ENCODE measurements at places on chromosomes 13 and 19. TPM values are rescaled to one million over a fixed set of nuclear protein-coding genes. Genes with fewer than 3 reads are reported as not detected.

DNA sequence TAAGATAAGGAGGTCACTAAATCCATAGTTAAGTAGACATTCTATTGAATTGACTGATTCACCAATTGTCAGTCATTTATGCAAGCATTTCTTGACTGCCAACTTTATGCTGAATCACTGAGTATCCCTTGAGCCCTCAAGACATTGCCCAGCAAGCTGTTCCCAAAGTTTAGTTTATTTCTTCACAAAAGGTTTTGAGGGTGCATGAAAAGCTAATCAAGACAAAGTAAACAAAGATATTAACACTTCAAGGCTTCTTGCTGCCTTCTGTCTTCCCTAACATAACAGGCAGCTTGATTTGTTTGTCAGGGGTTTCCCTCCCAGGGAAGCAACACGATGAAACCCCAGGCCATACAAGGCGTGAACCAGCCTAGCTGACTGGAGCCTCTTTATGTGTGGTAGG, 374.4 kb downstream of the SPRY2 start:
- no peaks in the 10 kb centered on the region for H3K4me1 ChIP-seq
- H3K27me3 ChIP-seq, result no peaks in the 10 kb centered on the region
- no peak overlapping the region for H3K4me3 ChIP-seq

The SIGLEC5 gene
- total RNA-seq, result not detected

GRCh38 chr13:75186379-75186778, 295.6 kb downstream of the TBC1D4 start:
- H3K36me3 ChIP-seq, result no peaks in the 10 kb centered on the region
- no peak overlapping the region for H3K4me3 ChIP-seq
- DNase-seq, result no peak
- no peaks in the 10 kb centered on the region for H3K27me3 ChIP-seq

- peaks cover 13% of the 10 kb centered on the region for H3K4me1 ChIP-seq
- H3K36me3 ChIP-seq, result no peaks in the 10 kb centered on the region
- no peak overlapping the region for H3K4me3 ChIP-seq
- H3K27ac ChIP-seq, result no peak overlapping the region
- no peaks in the 10 kb centered on the region for H3K27me3 ChIP-seq
Observed at GRCh38 chr19:35094656-35095055, 21.0 kb upstream of the FXYD3 start.

GRCh38 chr19:55635856-55636440, 4.9 kb upstream of the ZNF580 start:
- H3K27me3 ChIP-seq, result no peaks in the 10 kb centered on the region
- peaks cover 17% of the 10 kb centered on the region for H3K36me3 ChIP-seq
- H3K27ac ChIP-seq, result peak overlapping the region; percentile 99
- H3K4me1 ChIP-seq, result peaks cover 40% of the 10 kb centered on the region
- peak overlapping the region; percentile 100 for H3K4me3 ChIP-seq

DNA sequence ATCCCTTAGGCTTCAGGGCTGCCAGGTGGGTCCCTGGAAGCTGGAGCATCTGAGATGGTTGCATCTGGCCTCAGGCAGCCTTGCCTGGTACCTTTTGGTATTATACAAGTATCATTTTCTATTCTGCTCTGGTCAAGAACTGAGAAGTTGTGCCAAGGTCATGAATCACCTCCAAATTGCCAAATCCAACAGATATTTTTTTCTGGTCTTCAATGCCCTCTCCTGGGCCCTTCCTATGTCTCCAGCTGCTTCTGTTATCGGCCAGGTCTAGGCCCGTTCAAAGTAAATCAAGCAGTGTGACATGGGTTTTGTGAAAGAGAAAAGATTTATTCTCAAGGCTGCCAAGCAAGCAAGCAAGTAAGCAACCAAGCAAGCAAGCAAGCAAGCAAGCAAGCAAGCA, 271.1 kb upstream of the MAB21L1 start:
- peaks cover 6% of the 10 kb centered on the region for H3K4me1 ChIP-seq
- DNase-seq, result no peak
- no peak overlapping the region for H3K4me3 ChIP-seq
- no peak overlapping the region for H3K27ac ChIP-seq

DNA sequence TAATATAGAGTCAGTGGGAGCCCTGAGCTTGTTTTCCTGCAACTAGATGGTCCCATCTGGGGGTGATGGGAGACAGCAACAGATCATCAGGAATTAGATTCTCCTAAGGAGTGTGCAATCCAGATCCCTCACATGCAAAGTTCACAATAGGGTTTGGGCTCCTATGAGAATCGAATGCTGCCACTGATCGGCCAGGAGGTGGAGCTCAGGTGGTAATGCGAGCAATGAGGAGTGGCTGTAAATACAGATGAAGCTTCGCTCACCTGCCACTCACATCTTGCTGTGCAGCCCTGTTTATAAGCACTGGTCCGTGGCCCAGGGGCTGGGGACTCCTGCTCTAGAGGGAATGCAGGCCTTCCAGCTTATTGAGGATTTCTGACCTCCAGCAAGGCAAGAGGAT, 5.7 kb downstream of the ZNF558 start:
- H3K27ac ChIP-seq, result no peak overlapping the region
- H3K4me3 ChIP-seq, result no peak overlapping the region
- H3K36me3 ChIP-seq, result peaks cover 54% of the 10 kb centered on the region
- no peaks in the 10 kb centered on the region for H3K27me3 ChIP-seq
- DNase-seq, result no peak

DNA sequence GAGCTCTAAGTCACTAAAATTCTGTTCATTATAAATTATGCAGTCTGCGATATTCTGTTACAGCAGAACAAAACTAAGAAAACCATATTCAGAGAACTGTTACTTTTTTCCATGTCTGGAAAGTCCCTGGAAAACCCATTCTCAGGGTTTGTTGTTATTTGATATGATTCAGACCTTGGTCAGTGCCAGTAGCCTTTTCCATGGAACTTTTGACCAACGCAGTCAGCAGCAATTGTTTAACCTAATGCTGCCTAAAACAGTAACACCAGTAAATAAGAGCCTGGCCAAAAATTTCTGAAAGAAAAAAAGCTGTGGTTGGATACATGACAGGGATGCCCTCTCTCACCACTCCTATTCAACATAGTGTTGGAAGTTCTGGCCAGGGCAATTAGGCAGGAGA, 402.7 kb downstream of the TBC1D4 start:
- H3K27ac ChIP-seq, result no peak overlapping the region
- H3K4me1 ChIP-seq, result no peaks in the 10 kb centered on the region
- DNase-seq, result no peak
- H3K36me3 ChIP-seq, result no peaks in the 10 kb centered on the region
- H3K4me3 ChIP-seq, result no peak overlapping the region
- no peaks in the 10 kb centered on the region for H3K27me3 ChIP-seq

GRCh38 chr19:32532233-32532632, 48.8 kb upstream of the PDCD5 start:
- no peak overlapping the region for H3K4me3 ChIP-seq
- H3K4me1 ChIP-seq, result no peaks in the 10 kb centered on the region
- no peak overlapping the region for H3K27ac ChIP-seq
- no peaks in the 10 kb centered on the region for H3K36me3 ChIP-seq
- H3K27me3 ChIP-seq, result peaks cover 14% of the 10 kb centered on the region
- no peak for DNase-seq

DNA sequence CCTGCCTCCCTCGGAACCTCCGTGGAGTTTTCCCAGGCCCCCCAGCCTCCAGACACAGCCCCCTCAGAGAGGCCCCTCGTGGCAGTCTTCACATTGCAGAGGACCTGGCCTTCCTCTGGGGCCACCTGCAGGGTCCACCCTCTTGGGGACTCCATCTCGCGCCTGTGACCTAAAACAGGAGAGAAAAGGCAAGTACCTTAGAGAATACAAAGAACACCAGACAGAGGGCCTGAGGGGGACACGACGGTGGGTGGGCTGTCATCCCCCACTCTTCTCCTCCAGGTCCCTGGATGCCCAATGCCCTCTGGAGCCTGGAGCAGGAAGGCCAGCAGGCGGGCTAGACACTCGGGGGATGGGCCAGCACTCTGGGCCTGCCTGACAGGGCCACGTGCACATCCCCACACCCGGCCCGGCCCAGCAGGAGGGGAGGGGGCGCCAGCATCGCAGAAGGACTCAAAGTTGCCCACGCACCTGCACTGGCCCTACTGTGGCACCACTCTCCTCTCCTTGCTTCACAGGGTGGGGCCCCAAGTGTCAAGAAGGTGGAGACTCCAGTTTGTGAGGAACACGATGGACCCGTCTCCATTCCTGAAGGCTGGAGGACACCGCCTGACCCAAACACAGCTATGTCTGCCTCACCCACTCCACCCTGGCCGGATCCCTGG, 4.3 kb upstream of the A1BG start:
- no peaks in the 10 kb centered on the region for H3K27me3 ChIP-seq
- no peaks in the 10 kb centered on the region for H3K36me3 ChIP-seq
- no peak for DNase-seq
- H3K27ac ChIP-seq, result no peak overlapping the region
- peaks cover 7% of the 10 kb centered on the region for H3K4me1 ChIP-seq

The FAM216B gene
- not detected for total RNA-seq

- no peak for DNase-seq
- no peaks in the 10 kb centered on the region for H3K27me3 ChIP-seq
- H3K4me3 ChIP-seq, result no peak overlapping the region
- H3K36me3 ChIP-seq, result no peaks in the 10 kb centered on the region
- no peaks in the 10 kb centered on the region for H3K4me1 ChIP-seq
Observed at GRCh38 chr13:91278888-91279287, 68.6 kb upstream of the MIR17HG start.

GRCh38 chr13:104798486-104798885, 1732.3 kb upstream of the SLC10A2 start:
- no peak for DNase-seq
- H3K27me3 ChIP-seq, result no peaks in the 10 kb centered on the region
- no peaks in the 10 kb centered on the region for H3K4me1 ChIP-seq
- H3K36me3 ChIP-seq, result peaks cover 3% of the 10 kb centered on the region
- H3K4me3 ChIP-seq, result no peak overlapping the region
- no peak overlapping the region for H3K27ac ChIP-seq

GRCh38 chr13:103145442-103145841, 79.2 kb upstream of the SLC10A2 start:
- no peak overlapping the region for H3K27ac ChIP-seq
- no peak for DNase-seq
- H3K4me3 ChIP-seq, result no peak overlapping the region
- H3K27me3 ChIP-seq, result no peaks in the 10 kb centered on the region

GRCh38 chr13:37076818-37077217, 17.3 kb upstream of the SUPT20H start:
- no peak overlapping the region for H3K27ac ChIP-seq
- no peaks in the 10 kb centered on the region for H3K36me3 ChIP-seq
- no peaks in the 10 kb centered on the region for H3K4me1 ChIP-seq
- no peak for DNase-seq

- no peak for DNase-seq
- no peaks in the 10 kb centered on the region for H3K36me3 ChIP-seq
- no peak overlapping the region for H3K4me3 ChIP-seq
- no peak overlapping the region for H3K27ac ChIP-seq
- no peaks in the 10 kb centered on the region for H3K4me1 ChIP-seq
Observed at GRCh38 chr19:35080613-35081170, 34.9 kb upstream of the FXYD3 start.

- H3K4me1 ChIP-seq, result peaks cover 47% of the 10 kb centered on the region
- H3K36me3 ChIP-seq, result no peaks in the 10 kb centered on the region
- DNase-seq, result no peak
- peak overlapping the region; percentile 57 for H3K4me3 ChIP-seq
- H3K27me3 ChIP-seq, result peaks cover 13% of the 10 kb centered on the region
- H3K27ac ChIP-seq, result peak overlapping the region; percentile 74
Observed at GRCh38 chr19:43779147-43779819, 1.5 kb downstream of the KCNN4 start.

- peaks cover 9% of the 10 kb centered on the region for H3K36me3 ChIP-seq
- no peak overlapping the region for H3K4me3 ChIP-seq
- no peaks in the 10 kb centered on the region for H3K27me3 ChIP-seq
- no peaks in the 10 kb centered on the region for H3K4me1 ChIP-seq
- no peak for DNase-seq
- no peak overlapping the region for H3K27ac ChIP-seq
Observed at GRCh38 chr19:19119325-19120237, 18.7 kb downstream of the TMEM161A start.

DNA sequence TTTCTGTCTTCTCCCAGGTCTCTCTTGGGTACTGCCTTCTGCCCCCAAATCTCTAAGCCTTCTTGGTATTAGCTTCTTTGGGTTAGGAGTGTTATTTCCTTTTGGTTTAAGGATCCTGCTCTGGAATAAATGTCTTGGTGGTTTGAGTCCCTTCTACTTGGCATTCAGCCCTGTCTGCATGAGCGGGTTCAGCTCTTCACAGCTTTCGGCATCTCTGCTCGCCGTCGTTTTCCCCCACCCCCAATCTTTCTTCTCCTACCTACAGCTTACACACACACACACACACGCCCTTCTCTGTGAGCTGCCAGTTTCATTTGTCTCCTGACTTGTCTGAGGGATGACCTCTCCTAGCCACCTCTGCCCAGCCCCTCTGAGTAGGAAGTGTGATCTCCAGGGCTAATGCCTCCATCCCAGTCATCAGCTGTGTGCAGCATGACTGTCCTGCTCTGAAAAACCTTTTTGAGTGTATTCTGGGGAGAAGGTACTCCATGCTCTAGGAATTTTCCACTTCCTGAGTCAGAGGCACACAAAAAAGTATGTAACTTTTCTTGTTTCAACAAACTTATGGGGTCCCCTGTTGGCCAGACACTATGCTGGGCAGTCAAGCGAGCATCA, 4.7 kb downstream of the CNOT3 start:
- H3K36me3 ChIP-seq, result peaks cover 9% of the 10 kb centered on the region
- H3K27ac ChIP-seq, result peak overlapping the region; percentile 62
- no peaks in the 10 kb centered on the region for H3K27me3 ChIP-seq
- peaks cover 8% of the 10 kb centered on the region for H3K4me1 ChIP-seq

DNA sequence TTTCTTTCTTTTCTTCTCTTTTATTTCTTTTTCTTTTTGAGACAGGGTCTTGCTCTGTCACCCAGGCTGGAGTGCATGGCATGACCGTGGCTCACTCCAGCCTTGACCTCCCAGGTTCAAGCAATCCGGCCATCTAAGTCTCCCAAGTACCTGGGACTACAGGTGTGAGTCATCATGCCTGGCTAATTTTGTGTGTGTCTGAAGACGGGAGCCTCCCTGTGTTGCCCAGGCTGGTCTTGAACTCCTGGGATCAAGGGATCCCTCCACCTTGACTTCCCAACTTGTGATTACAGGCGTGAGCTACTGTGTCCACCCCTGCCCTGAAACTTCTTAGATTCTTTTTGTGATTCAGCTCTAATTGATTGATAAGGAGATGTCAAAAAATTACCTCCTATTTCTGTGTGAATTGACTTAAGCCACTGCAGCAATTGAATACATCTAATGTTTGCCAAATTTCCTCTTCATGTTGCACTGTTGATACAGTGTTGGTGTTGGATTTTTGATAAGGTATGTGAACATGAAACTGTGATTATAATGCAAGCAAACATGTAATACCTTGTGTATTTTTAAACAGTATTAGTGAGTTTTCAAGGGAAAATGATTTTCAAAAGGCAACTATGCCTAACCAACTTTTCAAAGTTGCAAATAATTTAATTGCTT, 22.6 kb downstream of the KLF5 start:
- H3K27ac ChIP-seq, result peak overlapping the region; percentile 76
- H3K36me3 ChIP-seq, result peaks cover 9% of the 10 kb centered on the region
- no peak for DNase-seq
